Thoracic aorta (tissue), 2 donors: ENCODE measurements at places on chromosomes 13 and 19.
A peak's percentile ranks its signal among the peaks of the same experiment; 100 is the strongest.

DNA sequence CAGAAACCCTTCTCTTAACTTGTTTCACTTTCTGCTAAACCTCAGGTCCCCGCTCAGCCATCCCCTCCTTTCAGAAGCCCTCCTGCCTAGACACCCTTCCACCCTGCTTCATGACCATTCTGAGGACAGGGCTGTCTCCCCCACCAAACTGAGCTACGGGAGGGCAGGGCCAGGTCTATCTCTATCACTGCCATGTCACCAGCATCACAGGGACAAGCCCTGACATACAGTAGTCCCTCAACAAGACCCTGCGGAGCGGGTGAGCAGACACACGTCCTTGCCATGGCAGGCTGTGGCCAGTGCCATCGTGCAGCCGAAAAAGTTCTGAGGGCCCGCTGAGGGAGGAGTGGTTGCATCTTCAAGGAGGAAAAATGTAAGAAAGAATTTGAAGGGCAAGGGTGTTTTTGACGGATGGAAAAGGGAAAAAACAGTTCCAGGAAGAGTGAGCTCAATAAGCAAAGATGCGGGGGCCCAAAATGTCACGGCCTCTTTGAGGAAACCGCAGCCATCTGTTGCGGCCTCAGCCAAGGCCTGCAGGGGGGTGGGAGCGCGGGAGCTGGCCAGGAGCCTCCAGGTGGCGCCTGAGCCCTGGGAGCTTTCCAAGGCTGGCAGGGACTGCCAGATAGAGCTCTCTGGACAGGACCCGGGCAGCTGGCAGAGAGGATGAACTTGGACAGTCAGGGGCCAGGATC, 8.1 kb downstream of the PTGIR start:
- DNase-seq, result no peak

DNA sequence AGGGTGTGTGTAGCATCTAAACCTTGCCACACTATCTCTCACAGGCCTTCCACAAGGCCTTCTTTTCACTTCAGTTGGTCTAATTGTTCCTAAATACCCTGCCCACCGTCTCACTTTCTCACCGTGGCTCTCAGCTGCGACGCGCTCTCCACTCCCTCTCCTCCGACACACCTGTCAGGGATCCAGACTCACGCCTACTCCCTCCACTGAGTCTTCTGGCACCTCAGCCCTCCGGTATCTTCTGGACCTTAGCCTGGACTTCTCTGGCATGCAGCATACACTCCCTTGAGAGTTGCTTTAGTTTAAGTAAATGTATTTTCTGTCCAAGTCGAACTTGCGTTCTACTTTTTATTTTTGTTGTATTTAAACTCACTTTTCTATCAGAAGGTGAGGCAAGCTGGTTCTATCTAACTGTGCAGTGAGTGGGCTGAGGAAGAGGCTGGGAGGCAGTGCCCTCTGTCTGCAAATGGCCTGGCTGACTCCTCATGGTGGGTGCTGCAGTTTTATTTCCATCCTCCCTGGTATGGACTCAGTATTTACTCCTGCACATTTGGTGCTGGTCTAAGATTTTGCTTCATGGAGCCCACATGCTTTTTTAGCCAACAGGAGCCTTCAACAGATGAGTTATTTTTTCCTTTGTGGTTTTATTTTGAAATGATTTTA, 28.5 kb upstream of the ARGLU1 start:
- DNase-seq, result no peak

GRCh38 chr13:96835546-96835945, 158.7 kb downstream of the OXGR1 start:
- DNase-seq, result no peak

DNA sequence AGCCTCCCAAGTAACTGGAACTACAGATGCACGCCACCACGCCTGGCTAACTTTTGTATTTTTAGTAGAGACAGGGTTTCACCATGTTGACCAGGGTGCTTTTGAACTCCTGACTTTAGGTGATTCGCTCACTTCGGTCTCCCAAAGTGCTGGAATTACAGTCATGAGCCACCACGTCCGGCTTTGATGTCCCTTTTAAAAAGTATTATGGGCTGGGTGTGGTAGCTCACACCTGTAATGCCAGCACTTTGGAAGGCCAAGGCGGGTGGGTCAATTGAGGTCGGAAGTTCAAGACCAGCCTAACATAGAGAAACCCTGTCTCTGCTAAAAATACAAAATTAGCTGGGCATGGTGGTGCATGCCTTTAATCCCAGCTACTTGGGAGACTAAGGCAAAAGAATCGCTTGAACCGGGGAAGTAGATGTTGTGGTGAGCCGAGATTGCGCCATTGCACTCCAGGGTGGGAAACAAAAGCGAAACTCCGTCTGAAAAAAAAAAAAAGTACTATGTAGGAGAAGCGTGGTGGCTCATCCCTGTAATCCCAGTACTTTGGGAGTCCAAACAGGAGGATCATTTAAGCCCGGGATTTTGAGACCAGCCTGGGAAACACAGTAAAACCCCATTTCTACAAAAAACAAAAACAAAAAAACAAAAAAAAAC, 22.8 kb upstream of the ERVV-1 start:
- no peak for DNase-seq

- no peak for DNase-seq
Measured at GRCh38 chr19:1624458-1624857, 19.2 kb upstream of the UQCR11 start.

DNA sequence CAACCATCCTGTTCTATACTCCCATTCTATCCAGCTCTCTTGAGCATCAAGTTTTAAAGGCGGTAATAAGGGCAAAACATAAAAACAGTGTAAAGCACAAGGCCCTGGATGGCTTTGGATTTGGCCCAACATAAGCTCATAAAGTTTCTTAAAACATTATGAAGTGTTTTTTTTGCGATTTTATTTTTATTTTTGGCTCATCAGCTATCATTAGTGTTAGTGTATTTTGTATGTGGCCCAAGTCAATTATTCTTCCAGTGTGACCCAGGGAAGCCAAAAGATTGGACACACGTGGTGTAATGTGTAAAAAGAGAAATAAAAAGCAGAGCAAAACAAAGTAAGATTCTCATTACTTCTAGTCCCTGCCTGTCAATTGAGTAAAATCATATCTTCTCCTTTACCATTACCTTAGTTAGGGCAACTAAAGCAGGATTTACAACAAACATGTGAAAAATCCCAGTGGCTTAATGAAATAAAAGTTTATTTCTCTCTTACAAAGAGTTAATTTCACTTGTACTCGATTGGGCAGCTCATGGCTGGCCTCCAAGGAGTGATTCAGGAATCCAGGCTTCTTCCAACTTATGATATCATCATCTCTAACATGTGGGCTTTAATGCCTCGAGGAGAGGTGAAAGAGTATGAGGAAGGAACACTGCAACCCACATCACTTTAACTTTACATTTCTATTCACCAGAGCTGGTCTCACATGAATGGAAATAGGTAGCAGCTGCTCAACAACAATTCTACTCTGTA, 725.2 kb upstream of the SLITRK1 start:
- peak; percentile 6 for DNase-seq

GRCh38 chr19:12260236-12260635, 34.4 kb downstream of the ZNF44 start:
- no peak for DNase-seq

GRCh38 chr19:50658441-50659317, 9.4 kb downstream of the C19orf81 start:
- no peak for DNase-seq

GRCh38 chr19:1645299-1645698, 7.1 kb downstream of the TCF3 start:
- no peak for DNase-seq

DNA sequence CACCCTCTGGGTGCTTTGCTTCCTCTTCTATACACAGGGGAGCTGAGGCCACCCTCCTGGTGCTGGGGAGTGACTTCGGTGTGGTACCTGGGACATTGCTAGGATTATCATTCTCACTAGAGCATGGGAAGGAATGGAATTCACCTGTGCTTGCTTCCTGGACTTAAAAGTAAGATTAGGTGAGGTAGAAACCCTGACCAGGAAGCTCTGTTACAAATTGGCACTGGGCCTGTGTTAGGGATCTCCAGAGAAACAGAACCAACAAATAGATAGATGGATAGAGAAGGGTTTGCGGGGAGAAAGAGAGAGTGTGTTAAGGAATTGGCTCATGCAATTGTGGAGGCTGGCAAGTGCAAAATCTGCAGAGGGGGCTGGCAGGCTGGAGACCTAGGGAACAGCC, 13.9 kb upstream of the SIAH3 start:
- no peak for DNase-seq

GRCh38 chr13:30743319-30744055, 8.1 kb downstream of the ALOX5AP start:
- DNase-seq, result peak; percentile 76

DNA sequence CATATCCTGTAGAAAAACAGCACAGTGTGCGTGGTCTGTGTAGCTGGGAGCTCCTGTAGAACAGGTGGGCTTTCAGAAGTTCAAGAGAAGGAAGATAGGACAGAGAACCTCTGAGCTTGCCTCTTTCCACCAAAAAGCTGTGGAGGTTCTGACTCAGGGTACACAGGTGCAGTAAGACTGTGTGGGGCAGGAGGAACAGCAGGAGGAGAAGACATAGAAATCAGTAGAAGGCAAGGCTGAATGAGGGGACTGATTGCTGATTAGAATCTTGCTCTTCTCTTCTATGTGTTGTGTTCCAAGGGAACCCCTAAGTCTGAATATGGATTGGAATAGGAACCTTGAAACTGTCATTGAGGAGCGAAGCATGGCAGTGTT, 122.7 kb downstream of the AKAP11 start:
- DNase-seq, result no peak

- no peak for DNase-seq
Measured at GRCh38 chr13:24281188-24282008, 28.0 kb upstream of the C1QTNF9 start.
